ENCODE measurements at places on chromosomes 1 and 21.

GRCh38 chr1:79262745-79263258 is 256.3 kb upstream of the ADGRL4 start:
- no peak for DNase-seq

- DNase-seq, result no peak
Measured at GRCh38 chr21:22743085-22743484, 1744.9 kb downstream of the NCAM2 start.

- no peak for DNase-seq
Measured at GRCh38 chr1:168387781-168388760, 107.4 kb downstream of the TBX19 start.

DNA sequence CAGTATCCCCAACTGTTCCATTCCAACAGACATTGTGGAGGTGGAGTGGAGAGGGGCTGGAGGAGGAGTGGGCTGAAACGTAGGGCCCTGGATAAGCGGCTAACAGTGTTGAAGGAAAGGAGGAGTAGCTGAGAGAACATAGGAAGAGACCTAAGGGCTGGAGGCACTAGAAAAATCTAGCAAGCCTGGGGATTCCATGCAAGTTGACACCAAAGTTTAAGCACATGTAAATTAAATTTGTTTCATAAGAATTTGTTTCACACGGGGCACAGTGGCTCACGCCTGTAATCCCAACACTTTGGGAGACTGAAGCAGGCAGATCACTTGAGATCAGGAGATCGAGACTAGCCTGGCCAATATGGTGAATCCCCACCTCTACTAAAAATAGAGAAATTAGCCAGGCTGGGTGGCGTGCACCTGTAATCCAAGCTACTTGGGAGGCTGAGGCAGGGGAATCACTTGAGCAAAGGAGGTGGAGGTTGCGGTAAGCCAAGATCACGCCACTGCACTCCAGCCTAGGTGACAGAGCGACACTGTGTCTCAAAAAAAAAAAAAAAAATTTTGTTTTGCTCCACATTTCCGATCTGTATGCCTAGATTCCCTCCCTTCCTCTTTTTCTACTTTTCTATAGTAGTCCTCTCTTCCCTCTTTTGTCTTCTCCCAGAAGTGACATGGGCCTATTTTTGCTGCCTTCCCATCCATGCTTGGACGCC is 530 bp upstream of the CD244 start:
- DNase-seq, result no peak

GRCh38 chr1:69673321-69673720 is 105.6 kb downstream of the LRRC7 start:
- no peak for DNase-seq

- DNase-seq, result no peak
Measured at GRCh38 chr1:170530972-170531757, 801 bp upstream of the GORAB start.

DNA sequence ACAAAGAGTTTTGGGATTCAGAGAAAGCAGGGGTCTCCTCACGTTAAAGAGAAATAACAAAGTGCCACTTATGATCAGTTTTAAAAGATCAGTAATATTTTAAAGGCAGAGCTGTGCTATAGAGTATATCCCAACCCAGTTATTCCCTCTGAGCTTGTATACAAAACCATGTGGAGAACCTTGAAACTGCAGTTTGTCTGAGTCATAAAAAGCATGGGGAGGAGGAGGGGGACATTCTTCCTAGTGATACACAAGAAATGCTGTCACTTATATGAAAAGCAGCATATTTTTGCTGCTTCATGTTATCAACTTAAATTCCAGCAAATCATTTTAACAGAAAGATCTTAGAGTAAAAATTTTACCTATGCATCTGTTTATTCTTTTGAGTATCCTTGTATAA is 244.5 kb downstream of the GPR52 start:
- DNase-seq, result no peak
